Fibroblast of skin of right biceps (primary cell): ENCODE measurements at places on chromosomes 1 and 21.
A peak's percentile ranks its signal among the peaks of the same experiment; 100 is the strongest.

DNA sequence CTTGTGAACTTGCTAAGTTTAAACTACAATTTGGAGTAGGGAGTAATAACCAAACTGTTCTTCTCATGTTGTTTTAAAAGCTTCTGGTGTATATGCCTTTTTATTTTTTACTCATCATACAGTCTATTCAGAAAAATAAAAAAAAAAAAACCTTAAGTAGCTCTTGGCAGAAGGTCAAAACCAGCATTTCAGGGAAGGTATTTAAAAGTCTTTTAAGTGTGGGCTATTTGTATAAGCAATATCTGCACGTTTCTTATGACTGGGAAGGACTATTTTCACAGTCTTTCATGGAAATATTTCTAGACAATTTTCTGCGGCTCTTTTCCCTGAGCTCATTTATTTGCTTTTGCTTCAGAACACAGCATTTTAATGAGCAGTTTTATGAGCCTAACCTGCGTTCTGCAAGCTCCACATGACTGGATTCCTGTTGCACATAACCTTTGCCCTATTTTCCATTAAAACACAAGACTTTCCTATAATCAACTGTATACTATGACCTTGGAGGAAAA is 60.9 kb upstream of the C1orf105 start:
- DNase-seq: peak; percentile 84

- no peak for DNase-seq
Measured at GRCh38 chr21:45006536-45007095, 66.8 kb downstream of the SLX9 start.

DNA sequence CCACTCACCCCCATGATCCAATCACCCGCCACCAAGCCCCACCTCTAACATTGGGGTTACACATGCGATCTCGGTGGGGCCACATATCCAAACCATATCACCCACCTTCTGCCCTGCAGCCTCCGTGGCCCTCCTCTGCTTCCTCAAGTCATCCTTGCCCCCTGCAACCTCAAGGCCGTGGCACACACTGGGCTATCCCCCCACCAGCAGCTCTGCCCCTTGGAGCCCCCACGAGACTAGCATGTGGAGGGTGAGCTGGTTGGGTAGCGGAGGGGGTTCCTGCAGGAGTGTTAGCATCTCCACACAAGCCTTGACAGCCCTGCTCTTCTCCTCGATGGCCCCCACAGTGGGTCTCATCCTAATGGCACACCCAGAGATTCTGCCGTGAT is 100.8 kb downstream of the TOMM20 start:
- no peak for DNase-seq

DNA sequence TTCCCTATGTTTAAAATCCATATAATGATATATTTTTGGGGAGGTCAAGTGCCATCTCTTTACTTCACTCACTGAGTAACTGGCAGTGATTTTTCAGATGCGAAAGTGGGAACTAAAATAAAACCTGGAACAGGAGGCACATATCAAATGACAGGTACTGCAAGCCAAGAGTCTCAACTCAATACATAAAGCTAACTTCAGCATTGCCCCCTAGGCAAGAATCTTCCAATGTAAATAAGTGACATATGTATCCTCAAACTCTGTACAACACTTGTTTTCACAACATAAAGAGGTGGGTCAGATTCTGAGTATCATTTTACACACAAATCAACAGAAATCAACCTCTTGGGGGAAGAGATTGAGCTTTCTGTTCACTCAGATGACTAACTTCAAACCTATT is 18.1 kb downstream of the DCAF8 start:
- DNase-seq: no peak

DNA sequence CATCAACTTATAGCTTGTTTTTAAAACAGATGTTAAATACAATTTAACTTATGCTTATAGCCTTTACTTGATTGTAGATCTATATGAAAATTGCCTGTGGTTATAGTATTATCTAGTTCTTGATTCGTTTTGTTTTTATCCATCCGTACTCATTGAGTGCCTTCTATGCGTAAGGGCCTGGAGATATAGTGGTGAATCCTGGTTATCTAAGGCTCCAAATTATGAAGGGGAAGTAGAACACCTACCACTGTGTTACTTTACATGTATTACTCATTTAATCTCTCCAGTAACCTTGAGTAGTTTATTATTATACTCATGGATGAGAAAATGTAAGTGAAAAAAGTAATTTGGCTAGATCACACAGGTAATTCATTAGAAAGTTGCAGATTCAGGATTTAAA is 121.8 kb downstream of the OSBPL9 start:
- no peak for DNase-seq

DNA sequence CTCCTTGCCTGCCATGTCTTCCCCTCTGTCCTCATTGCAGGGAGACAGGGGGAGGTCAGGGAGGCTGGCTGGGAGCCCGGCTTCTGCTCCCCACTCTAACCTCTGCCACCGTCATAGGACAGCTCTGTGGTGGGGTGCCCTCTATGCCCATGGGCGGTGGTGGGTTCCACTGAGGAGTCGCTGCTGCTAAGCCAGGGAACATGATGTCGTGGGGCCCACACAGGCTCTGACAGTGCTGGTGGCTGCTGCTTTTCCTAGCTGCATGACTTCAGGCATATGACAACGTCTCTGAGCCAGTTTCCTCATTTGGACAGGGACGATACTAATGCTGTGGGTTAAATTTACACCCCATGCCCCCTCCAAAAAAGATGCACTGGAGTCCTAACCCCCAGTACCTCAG is 14.7 kb downstream of the KCNA10 start:
- no peak for DNase-seq

DNA sequence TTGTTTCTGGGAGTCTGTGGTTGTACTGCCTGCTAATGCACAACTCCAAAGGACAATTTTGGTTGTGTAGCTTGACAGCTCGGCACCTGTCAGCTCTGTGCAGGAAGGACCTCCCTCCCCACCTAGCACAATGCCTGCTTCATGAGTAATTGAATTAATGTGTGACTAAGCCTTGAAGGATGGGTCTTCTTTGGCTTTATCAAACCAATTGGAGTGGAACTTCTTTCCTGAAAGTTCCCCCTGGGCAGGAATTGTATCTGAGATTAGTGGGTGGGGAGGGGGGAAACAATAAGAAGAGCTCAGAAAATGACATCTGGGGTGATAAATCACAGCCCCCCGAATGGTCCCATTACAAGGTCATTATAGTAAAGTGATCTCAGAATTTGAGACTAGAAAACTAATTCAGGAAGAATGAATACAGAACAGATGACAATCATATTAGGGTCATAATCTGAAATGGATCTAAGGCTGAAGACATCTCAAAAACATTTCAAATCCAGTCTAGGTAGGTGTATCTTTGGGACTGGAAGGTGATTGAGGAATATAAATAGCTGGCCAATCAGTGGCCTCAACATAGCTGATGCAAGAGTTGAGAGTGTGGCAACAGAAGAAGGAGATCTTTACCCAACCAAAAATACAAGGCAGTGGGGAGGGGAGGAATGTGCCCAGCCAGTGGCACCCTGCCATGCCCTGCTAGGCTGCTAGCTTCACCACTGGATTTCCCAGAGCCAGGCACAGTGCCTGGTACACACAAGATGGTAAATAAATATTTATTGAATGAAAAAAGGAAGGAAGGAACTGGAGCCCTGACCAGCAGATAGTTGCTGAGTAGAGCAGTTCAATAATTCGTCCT is 10.1 kb upstream of the SESN2 start:
- DNase-seq: peak; percentile 81

GRCh38 chr1:152048416-152049009 is 11.7 kb upstream of the S100A11 start:
- no peak for DNase-seq

DNA sequence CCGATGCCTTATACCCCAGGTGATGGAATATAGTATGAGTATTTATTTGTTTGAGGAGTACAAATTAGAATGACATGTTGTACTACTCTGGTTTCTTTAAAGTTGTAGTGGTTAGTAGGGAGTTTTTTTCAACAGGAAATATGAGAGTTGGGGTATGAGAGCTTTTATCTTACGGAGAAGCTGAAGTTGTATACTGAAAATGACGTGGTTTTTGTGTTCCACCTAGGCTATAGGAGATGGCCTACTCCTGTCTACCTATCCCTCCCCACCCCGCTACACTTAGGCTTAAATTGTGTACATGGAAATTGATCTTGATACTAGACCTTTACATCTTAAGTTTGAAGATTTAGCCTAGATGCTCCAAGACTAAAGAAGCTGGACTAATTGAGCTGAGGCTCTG is 6.8 kb upstream of the HAX1 start:
- no peak for DNase-seq

GRCh38 chr1:20431176-20431460 is 54.9 kb downstream of the CAMK2N1 start:
- DNase-seq: no peak

DNA sequence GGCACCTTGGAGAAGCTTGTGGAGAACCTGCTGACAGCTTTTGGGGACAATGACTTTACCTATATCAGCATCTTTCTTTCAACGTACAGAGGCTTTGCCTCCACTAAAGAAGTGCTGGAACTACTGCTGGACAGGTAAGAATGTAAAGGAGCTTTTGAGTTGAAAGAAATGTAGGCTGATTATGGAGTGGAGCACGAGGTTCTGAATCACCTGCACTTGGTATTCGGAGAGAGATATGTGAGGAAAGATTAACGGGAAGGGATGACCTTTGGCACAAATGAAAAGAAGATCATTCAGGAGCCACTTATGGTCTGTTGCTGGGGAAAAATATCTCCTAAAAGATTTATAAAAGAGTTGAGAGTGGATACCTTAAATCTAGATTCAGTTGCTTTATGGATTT is 42.7 kb downstream of the RGL1 start:
- DNase-seq: no peak

GRCh38 chr1:184237588-184237987 is 149.2 kb upstream of the C1orf21 start:
- DNase-seq: no peak

DNA sequence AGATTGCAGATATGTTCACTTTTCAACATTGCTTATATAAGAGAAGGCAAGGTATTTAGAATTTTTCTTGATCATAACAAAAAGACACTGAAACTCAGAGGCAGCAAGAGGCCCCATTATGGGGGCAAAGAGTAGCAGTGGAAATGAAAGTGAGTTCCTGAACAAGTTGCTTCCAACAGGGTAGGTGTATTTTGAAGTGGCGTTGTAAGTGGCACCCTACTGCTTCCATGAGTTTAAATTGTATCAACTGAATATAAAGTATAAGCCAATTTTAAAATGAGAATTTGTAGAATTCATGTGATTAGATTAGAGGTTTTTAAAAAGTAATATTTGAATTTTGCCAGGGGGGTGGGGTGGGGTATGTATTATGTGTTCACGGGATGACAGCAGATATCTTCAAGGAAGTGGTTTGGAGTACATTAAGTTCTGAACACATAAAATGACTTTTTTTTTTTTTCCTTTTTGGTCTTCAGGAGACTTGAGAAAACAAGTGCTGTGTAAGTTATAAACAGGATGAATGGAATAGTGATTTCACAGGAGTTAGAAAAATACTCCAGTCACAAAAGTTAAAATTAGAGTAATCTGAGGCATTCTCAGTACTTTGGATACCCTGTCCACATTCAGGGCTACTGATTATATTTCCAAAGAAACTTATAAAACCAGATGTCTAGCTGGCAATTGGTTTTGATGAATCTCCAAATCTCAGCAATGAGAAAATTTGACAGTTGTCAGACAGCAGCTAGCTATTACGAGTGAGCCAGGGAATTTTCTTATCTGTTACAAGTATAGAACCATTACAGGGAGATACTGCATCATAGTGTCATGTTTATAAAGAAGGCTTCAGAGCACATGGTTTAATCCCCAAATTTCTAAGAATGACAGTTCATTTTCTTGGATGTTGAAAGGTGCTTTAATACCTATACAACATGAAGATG is 182.0 kb downstream of the ST6GALNAC3 start:
- DNase-seq: no peak

DNA sequence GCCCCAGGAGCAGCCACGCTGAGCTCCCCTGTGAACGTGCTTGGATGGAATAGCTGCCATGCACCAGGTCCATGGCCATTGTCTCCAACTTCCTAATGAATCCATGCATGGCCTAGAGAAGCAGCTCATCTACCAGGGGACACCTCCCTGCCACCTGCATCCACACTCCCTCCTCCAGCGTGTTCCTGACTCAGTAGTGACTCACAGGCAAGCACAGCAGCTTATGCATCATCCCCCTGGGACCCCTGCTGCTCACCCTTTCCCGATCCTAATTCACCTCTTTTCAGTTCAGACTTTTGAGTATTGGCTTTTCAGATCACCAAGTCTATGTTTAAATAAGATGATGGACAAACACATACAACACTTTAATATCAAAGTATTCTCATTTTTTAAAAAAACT is 39.9 kb upstream of the TADA1 start:
- DNase-seq: peak; percentile 41

GRCh38 chr21:35222021-35222420 is 172.9 kb upstream of the RUNX1 start:
- DNase-seq: no peak

GRCh38 chr1:9061252-9061960 is 8.0 kb downstream of the SLC2A5 start:
- no peak for DNase-seq

- DNase-seq: no peak
Measured at GRCh38 chr1:156114919-156115513, 505 bp downstream of the LMNA start.

DNA sequence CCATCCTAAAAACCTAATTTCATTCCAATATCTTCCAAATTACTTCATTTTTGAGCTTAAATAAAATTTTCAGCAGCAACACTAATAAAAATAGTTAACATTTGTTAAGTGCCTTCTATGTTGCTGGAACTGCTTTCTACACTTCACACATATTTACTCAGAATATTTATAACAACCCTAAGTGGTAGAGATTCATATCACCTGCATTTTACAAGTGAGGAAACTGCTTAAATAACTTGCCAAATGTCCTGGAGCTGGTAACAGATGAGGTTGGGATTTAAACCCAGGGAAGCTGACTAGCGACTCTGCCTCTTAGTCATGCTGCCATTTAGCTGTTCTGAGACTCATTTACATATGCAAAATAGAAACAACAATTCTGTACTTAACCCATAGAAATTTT is 86.1 kb upstream of the PBX1 start:
- DNase-seq: no peak

- no peak for DNase-seq
Measured at GRCh38 chr1:115173151-115173550, 83.8 kb upstream of the TSPAN2 start.

- no peak for DNase-seq
Measured at GRCh38 chr1:64861611-64862010, 104.7 kb downstream of the JAK1 start.

DNA sequence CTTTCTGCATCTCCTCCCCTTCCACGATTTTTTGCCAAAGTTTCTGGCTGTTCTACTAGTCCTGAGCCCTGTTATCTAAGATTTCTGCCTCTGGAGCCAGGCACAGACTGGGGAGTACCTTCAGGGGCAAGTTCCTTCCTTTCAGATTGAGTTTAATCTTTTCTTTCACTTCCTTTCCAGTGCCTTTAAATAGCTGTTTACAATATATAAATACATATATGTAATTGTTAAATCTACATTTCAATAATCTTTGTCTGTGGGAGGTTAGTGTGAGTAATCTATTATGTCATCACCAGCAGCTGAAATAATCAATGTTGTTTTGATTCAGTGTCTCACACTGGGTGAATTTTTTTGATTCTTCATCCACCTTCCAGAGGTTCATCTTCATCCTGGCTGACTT is 31.8 kb downstream of the DIPK1A start:
- peak; percentile 43 for DNase-seq
